NCI-H748 treated with DMSO at 0.1 percent for 48 hours (cell line): ENCODE measurements at places on chromosomes 1 and 21.

DNA sequence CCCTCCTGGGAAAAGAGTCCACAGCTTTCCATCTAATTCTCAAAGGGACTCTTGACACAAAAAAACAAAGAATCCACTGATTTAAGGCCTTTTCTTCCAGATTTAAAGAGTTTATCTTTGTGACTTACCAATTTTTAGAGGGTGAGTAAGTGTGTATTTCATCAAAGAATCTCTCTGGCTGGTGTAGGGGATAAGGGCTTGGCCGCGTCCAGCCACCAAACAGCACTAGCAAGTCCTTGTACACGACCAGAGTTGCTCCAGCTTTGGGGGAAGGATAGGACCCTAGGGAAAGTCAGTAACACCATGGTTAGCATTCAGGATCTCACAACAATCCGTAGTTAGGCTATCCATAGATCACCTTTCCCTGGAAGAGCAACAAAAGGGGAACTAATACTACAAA is 19.5 kb upstream of the CPLANE2 start:
- DNase-seq, result no peak

GRCh38 chr1:218613105-218613504 is 268.0 kb downstream of the TGFB2 start:
- DNase-seq, result peak; percentile 75

DNA sequence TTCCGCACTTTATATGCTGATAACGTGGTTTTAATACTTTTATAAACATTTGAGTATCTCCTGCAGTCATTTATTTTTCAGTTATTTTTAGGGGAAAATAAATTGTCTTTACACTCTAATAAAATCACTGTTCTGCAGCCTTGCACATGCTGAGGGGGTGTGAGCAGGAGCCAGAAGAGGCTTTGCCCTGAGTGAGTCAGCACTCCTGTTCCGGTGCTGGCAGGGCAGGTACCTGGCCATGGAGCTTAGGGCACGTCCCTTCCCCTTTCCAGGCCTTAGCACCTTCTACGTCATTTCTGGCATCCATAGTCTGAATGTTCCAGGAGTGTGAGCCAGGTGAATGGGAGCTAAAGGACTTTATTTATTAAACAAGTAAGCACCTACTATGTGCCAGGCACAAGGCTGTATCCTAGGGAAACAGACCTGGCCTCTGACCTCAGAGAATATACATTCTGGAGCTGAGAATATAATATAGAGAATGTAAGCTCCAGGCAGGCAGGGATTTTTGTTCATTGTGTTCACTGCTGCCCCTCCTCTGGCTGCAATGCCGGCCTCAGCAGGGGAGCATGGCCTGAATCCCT is 402.9 kb downstream of the PTPRU start:
- DNase-seq, result no peak

DNA sequence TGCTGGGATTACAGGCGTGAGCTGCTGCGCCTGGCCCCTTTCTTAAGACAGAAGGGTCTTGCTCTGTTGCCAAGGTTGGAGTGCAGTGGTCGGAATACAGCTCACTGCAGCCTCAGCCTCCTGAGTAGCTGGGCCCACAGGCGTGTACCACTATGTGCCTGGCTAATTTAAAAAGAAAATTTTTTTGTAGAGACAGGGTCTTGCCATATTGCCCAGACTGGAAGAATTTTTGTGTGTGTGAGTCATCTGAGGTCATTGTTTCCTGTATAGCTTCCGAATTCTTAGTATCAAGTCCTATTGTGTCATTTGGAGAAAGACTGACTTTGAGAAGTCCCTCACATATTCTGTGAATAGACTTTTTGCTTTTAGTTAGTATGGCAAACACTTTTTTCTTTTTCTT is 4.7 kb downstream of the SZRD1 start:
- no peak for DNase-seq
